Panc1 (cell line): ENCODE measurements at places on chromosomes 5 and 9.

- DNase-seq, result no peak
Observed at GRCh38 chr9:136364942-136365774, 1.6 kb upstream of the DNLZ start.

- DNase-seq, result no peak
Observed at GRCh38 chr9:72728031-72728770, 206.8 kb downstream of the TMC1 start.

GRCh38 chr9:99895510-99895909 lies 10.9 kb upstream of the STX17 start:
- DNase-seq, result no peak

DNA sequence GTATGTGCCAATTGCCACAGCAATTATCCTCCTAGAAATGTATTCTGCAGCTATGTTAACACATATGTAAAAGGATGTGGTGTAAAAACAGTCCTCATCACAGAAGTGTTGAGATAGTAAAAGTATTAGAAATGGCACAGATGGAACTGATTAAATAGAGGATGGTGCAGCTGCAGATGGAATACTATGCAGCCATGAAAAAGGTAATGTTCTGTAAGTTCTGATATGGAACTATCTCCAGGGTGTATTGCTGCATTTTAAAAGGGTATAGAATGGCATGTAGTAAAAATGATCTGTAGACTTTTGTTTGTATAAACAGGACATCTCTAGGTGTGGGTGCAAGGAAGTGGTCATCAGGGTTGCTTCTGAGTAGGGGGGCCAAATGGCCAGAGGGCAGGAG lies 63.0 kb upstream of the PHYKPL start:
- DNase-seq, result no peak

DNA sequence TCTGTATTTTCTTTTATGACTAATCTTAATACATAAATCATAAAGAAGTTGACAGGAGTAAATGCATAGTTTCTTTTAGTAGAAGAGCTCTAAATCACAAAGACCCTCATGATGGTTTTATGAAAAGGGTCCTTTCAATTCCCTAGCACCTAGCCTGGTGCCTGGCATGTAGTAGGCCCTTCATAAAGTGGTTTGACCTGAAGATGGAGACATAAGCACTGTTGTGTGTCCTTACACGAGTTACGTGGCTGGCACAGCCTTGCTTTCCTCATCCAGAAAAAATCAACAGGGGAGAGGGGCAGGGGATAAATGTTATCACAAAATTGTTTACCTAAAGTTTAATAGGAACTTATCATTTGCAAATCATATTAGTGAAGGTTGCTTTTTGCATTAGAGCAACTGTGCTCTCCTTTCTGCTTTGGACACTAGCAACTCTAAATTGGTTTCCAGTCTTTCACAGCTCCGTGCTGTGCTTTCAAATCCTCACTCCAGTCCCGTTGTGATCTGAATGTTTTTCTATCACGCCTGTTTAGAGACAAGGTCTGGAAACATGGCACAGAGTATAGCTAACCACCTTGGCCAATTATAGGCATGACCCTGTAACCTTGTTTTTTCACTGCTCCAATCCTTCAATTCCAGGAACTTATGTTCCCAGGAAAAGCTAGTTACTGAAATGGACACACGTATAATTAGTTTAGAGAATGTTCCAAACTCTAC lies 55.7 kb downstream of the ARL15 start:
- no peak for DNase-seq

DNA sequence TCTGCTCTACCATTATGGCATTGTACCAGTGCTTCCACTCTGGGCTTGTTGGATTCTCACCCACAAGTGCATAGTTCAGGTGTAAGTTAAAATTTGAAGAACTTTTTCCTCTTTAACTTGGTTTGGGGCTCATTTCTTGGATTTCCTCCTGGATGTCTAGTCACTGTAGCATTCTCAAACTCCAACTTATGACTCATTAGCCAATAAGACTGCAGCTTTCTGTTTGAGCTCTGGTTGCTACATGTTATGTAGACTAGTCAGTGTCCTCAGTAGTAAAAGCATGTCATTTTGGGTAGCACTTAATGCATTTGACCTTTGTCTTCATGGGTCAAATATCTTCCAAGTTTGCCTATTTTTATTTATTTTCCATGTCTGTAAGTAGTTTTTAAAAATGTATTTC lies 790.8 kb downstream of the BRINP1 start:
- DNase-seq, result no peak

- DNase-seq, result no peak
Observed at GRCh38 chr5:17912794-17913193, 278.5 kb downstream of the TAF11L14 start.

DNA sequence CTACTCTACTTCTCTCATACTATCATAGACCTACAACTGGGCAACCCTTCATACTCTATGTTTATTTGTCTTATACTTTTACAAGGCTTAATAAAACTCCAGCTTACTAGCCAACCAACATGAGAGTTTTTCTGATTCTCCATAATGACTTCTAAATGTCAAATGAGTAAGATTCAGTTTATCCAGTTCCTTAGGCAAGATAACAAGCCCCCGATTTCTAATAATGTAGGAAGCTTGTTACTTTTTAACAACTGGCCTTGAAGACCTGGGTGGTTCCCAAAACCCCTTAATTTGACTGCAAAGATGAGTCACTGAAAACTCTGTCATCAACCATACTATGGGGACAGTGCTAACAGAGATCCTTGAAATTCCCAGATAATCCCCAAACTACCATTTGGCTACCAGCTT lies 294.6 kb upstream of the ACTBL2 start:
- no peak for DNase-seq

- no peak for DNase-seq
Observed at GRCh38 chr5:69279517-69279916, 44.8 kb downstream of the CDK7 start.

- no peak for DNase-seq
Observed at GRCh38 chr9:125425170-125425897, 163.7 kb downstream of the GAPVD1 start.

- no peak for DNase-seq
Observed at GRCh38 chr5:176155922-176156359, 82.3 kb upstream of the SIMC1 start.

DNA sequence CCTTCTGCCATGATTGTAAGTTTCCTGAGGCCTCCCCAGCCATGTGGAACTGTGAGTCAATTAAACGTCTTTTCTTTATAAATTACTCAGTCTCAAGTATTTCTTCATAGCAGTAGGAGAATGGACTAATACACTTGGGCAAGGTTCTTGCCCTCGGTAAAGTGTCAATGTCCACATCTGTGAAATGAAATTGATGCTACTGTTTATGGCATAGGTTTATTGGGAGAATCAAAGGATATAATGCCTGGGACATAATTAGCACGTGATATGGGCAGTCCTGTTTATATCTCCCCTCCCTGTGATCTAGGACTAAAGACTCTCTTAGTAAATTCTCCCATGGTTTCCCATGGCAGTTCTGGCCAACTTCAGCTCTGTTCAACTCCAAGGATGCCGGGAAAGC lies 19.4 kb downstream of the TMEM174 start:
- no peak for DNase-seq

DNA sequence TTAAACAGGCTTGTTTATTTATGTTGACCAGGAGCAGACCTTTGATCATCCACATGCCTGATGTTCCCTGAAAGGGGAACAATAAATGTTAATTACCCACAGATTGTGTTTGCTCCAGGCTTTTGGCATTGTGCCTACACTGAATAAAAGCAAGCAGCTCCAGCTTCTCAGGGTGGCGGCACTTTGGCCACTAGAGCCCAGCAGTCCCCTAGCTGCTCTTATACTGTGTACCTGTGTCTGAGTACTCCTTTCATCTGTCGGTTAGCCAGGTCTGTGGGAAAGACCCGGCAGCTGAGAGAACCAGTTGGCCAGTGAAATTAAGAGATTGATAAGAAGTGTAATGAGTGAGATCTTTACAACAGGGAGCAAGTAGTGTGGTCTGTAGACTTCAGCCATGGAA lies 254.8 kb upstream of the FTMT start:
- no peak for DNase-seq

- no peak for DNase-seq
Observed at GRCh38 chr5:179415291-179416060, 70.2 kb upstream of the ADAMTS2 start.

DNA sequence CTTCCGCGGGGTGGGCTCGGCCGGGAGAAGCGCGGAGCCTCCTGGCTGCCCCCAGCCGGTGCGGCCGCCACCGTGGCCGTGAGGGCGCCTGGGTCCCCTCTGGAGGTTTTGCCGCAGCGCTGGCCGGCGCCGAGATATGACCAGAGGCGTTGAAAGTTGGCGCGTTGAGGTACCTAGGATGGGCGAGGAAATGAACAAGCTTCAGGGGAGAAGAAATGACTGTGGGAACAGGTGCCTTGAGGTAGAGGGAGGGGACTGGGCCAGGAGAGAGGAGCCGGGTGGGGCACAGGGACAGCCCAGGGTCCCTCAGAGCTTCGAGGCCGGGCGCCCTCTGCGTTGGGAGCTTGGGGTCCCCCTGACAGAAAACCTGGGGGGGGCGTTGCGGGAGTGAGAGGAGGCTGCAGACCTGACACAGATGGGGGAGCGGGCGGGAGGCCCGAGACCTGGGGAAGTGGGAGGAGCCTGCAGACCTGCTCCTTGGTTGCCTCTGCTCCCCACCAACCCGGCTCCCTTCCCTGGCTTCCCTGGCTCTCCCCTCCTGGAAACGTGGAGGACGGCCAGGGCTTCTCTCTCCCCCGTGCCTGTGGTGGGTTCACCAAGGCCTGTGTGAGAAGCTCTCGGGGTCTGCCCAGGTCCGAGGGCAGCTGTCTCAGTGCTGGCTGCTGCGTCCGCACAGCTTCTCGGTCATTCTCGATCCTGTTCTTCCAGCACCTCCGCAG lies 14.2 kb downstream of the RABL6 start:
- DNase-seq, result no peak
